ENCODE measurements at places on chromosomes 16 and 17.
A peak's percentile ranks its signal among the peaks of the same experiment; 100 is the strongest.

- H3K27ac ChIP-seq = no peak overlapping the region
- DNase-seq = no peak
- no peaks in the 10 kb centered on the region for H3K36me3 ChIP-seq
These were observed 1.6 kb upstream of the SEZ6 start for GRCh38 chr17:29007456-29007855.

DNA sequence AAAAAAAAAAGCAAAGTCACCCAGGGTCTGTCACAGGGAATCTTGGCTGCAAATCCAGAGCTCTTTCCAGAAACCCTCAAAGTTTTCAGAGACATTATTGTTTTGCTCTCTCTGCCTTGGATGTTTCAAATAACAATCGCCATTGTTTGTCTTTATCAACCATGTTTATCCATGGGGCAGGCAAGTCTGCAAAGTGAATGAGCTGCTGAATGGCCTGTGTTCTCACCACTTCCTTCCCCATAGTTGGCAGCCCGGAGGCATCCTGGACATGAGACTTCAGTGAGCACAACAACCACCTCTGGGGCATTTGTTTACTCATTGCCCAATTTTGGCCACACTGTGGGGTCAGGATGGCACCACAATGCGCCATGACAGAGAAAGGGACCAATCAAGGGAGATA, 53.1 kb upstream of the USP7 start:
- no peaks in the 10 kb centered on the region for H3K27me3 ChIP-seq
- no peak overlapping the region for H3K4me3 ChIP-seq
- no peak for DNase-seq
- no peak overlapping the region for H3K27ac ChIP-seq
- H3K36me3 ChIP-seq = no peaks in the 10 kb centered on the region

GRCh38 chr17:18974407-18975149, 22.6 kb downstream of the SLC5A10 start:
- no peaks in the 10 kb centered on the region for H3K36me3 ChIP-seq
- H3K27ac ChIP-seq = no peak overlapping the region
- no peak overlapping the region for H3K4me3 ChIP-seq
- no peak for DNase-seq

- no peaks in the 10 kb centered on the region for H3K27me3 ChIP-seq
- no peaks in the 10 kb centered on the region for H3K36me3 ChIP-seq
- DNase-seq = no peak
- peaks cover 15% of the 10 kb centered on the region for H3K4me1 ChIP-seq
- H3K4me3 ChIP-seq = no peak overlapping the region
These were observed 20.9 kb downstream of the ITGB3 start for GRCh38 chr17:47274319-47275069.

DNA sequence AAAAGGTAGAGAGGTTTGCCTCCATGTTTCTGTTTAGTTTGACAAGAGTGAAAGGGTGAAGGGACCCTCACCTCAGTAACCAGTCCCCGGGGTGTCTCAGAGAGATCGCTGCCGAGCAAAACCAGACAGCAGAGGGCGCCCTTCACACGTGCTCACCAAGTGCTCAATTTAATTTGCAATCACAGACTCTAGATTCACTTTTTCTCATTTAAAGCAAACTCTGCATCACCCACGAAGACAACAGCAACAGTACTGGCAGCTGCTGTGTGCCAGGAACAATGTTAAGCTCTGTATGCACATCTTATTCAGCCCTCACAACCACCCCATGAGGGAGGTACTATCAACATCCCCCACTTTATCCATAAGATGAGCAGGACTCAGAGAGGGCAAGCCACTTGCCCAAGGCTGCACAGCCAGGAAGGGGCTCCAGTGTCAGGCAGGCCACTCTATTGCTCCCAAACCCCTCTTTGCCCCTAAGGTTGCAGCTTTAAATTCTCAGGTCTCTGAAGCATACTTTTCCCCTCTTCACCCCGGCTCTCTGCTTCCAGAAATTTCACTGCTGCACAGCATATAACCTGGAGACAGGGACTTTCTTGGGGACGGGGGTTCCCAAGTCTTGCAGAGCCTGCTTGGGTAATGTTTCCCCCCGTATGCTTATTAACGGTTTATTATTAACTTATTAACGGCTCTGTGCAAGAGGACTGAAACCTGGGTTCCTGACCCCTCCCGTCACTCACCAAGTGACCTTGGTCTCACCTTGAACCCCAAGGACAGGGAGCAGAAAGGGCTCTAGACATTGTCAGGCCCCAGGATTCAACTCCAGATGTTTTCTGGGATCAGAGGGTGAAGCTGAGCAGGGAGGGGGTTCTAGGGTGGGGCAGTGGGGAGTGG, 70.9 kb downstream of the CNGB1 start:
- no peaks in the 10 kb centered on the region for H3K36me3 ChIP-seq
- H3K4me1 ChIP-seq = no peaks in the 10 kb centered on the region
- H3K4me3 ChIP-seq = no peak overlapping the region
- peak; percentile 70 for DNase-seq
- H3K27me3 ChIP-seq = no peaks in the 10 kb centered on the region

- H3K36me3 ChIP-seq = no peaks in the 10 kb centered on the region
- H3K27ac ChIP-seq = no peak overlapping the region
- no peaks in the 10 kb centered on the region for H3K4me1 ChIP-seq
- no peaks in the 10 kb centered on the region for H3K27me3 ChIP-seq
- H3K4me3 ChIP-seq = no peak overlapping the region
These were observed 63.9 kb upstream of the HLF start for GRCh38 chr17:55200904-55201303.

DNA sequence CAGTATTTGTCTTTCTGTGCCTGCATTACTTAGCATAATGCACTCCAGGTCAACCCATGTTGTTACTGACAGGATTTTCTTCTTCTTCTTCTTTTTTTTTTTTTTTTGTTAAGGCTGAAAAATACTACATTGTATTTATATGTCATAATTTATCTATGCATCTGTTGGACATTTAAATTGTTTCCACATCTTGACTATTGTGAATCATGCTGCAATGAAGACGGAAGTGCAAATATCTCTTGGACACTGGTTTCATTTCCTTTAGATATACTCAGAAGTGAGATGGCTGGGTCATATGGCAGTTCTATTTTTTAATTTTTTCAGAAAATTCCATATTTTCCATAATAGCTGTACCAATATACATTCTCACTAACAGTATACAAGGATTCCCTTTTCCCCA, 272.7 kb upstream of the PMFBP1 start:
- no peak overlapping the region for H3K27ac ChIP-seq
- H3K27me3 ChIP-seq = no peaks in the 10 kb centered on the region
- DNase-seq = no peak
- no peak overlapping the region for H3K4me3 ChIP-seq

DNA sequence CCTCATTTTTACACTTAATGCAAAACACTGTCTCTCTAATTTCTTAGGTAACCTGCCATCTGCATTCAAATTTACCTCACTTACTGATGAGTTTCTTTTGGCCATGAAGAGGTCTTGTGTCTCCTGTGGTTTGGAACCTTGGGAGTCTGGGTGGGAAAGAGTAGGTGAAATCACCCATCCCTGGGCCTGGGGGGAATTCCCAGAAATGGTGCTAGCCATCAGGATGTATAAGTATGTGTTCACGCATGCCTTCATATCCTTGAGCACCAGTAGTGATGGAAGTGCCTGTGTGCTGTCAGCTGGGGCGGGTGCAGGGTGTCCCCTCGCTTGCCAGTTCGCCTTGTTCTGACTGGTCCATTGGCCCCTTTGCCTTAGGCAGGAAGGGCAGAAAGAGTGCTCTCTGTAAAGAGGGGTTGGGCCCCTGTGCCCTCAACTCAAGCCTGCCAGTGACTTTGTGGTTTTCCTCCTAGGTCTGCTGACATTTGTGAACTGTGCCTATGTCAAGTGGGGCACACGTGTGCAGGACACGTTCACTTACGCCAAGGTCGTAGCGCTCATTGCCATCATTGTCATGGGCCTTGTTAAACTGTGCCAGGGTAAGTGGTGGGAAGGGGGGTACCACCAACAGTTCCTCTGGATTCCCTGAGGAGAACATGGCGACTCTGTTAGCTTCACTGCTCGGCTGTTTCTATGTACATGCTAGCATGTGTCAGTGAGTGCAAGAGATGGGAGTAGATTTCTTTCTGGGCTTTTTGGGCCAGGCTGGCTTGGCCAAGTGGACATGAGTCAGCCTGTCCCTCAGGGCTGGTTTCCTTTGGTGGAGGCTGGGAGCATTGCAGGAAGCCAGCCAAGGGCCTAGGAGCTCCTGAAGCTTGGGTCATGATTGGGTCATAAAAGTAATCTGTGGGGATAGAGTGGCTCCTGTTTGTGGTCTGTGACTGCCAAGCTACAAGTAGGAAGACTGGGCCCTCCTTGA, 23.2 kb downstream of the SLC7A6OS start:
- peak overlapping the region; percentile 84 for H3K27ac ChIP-seq
- peaks cover 13% of the 10 kb centered on the region for H3K4me1 ChIP-seq
- no peak overlapping the region for H3K4me3 ChIP-seq
- H3K27me3 ChIP-seq = no peaks in the 10 kb centered on the region
- peak; percentile 40 for DNase-seq

DNA sequence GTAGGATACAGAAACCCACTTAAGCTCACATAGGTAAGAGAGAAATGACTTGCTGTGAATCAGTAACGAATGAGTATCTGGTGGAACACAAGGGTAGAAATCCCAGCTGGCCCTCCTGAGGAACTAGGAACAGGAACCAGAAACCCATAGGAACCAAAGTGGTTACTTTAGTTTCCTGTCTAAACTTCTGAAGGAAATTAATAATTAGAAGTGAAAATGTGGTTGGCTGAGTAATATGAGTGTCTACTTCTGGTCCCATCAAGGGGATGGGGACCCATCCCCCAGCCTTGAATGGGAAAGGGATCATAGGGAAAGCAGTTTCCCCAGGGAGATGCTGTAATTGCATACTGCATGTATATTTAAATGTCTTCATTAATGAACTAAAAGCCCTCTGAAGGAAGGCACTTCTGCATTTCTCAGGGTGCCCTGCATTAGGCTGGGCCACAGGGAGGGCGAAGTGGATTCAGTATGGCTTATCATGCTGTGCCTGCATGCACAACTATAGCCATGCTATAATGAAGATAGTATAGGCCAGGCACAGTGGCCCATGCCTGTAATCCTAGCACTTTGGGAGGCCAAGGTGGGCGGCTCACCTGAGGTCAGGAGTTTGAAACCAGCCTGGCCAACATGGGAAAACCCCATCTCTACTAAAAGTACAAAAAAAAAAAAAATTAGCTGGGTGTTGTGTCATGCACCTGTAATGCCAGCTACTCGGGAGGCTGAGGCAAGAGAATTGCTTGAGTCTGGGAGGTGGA, 45.6 kb downstream of the CYB5B start:
- H3K27ac ChIP-seq = no peak overlapping the region
- H3K27me3 ChIP-seq = no peaks in the 10 kb centered on the region
- no peak overlapping the region for H3K4me3 ChIP-seq
- DNase-seq = no peak
- no peaks in the 10 kb centered on the region for H3K36me3 ChIP-seq

- H3K4me1 ChIP-seq = peaks cover 16% of the 10 kb centered on the region
- DNase-seq = no peak
- peaks cover 3% of the 10 kb centered on the region for H3K36me3 ChIP-seq
- H3K27me3 ChIP-seq = no peaks in the 10 kb centered on the region
- peak overlapping the region; percentile 53 for H3K4me3 ChIP-seq
These were observed 19.7 kb downstream of the METRNL start for GRCh38 chr17:83099086-83099555.

GRCh38 chr17:60468371-60468770, 46.1 kb downstream of the CHCT1 start:
- no peak for DNase-seq
- H3K27ac ChIP-seq = no peak overlapping the region
- no peaks in the 10 kb centered on the region for H3K4me1 ChIP-seq
- no peak overlapping the region for H3K4me3 ChIP-seq
- no peaks in the 10 kb centered on the region for H3K36me3 ChIP-seq

DNA sequence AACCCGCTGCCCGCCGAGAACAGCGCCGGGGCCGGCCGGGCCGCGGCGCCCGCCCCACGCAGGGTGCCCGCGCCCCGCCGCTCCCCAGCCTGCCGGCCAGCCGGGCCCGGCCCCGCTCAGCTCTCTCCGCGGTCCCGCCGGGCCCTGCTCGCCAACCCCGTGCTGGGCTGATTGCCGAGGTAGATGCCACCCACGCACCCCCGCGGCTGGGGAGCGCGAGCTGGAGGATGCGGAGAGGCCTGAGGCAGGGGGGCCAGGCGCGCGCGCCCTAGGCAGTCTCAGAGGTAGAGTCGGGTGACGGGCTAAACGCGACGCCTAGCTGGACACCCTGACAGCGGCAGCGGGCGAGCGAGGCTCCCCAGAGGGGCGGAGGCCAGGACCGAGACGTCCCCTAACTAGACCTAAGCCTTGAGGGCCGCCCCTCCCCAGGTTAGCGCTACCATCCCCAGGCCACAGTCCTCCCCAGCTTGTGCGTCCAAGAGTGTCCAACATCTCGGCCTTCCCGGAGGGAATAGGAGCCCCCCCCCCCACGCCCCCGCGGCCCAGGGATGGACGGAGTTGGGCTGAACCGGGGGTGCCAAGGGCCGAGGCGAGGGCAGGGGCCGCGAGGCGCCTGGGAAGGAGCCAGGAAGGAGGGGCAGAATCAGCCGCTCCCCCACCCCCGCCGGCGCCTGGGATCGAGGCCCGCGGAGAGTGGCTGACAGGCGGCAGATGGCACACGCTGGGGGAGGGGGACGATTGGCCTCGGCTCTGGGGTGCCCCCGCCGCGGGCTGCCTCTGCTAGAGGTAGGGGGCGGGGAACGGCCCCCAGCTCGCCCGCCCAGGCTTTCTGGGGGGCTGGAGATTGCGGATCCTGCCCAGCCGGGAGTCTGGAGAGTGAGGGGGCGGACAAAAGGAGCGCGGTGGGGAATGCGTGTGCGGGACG, 2.5 kb upstream of the ZNF423 start:
- H3K27ac ChIP-seq = peak overlapping the region; percentile 86
- H3K4me1 ChIP-seq = peaks cover 3% of the 10 kb centered on the region
- H3K4me3 ChIP-seq = peak overlapping the region; percentile 76

DNA sequence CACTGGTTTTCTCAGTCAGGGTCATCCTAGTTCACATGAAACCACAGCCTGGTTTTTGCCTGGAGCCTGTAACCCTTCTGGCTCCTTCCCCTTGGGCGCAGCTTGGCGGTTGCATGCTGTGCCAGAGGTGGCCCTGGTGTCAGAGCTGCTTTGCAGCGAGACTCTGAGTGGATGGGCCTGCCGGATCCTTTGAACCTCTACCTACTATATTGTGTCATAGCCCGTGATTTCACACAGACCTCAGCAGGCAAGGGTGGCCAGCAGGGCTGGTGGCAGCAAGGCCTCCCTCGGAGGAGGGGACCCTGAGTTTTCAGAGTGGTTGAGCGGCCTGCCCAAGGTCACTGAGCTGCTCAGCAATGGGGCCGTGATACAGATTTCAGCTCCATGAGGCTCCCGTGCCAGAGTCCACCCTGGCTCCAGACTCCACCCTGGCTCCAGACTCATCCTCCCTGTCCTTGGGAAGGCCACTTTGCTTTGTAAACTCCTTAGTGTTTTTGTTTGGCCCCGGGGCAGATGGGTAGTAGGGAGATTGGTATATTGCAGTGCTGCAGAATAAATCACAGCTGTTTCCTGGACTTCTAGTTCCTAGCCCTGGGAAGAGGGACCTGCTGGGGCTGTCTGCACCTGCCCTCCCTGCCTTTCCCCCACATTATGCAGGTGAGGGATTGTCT, 9.7 kb downstream of the MPRIP start:
- DNase-seq = peak; percentile 49
- H3K27ac ChIP-seq = peak overlapping the region; percentile 75
- no peaks in the 10 kb centered on the region for H3K27me3 ChIP-seq
- no peaks in the 10 kb centered on the region for H3K36me3 ChIP-seq
